Gastroesophageal sphincter (tissue), 4 donors: ENCODE measurements at places on chromosomes 13 and 19.

DNA sequence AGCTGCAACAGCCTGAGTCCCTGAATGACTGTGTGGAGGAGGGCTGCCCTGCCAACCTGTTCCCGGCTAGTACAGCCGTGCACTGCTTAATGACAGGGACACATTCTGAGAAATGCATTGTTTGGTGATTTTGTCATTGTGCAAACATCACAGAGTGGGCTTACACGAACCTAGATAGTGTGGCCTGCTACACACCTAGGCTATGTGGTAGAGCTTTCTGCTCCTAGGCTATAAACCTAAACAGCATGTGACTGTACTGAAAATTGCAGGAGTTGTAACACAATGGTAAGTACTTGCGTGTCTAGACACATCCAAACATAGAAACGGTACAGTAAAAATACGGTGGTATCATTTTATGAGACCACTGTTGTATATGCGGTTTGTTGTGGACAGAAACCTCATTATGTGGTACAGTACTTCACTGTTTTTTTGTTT is 35.0 kb downstream of the VASP start:
- no peaks in the 10 kb centered on the region for H3K27me3 ChIP-seq
- no peak for ATAC-seq
- no peaks in the 10 kb centered on the region for H3K36me3 ChIP-seq
- H3K4me3 ChIP-seq: no peak overlapping the region

- H3K4me1 ChIP-seq: no peaks in the 10 kb centered on the region
- no peak for ATAC-seq
- no peak overlapping the region for H3K27ac ChIP-seq
Observed at GRCh38 chr13:40285634-40286033, 380.8 kb downstream of the FOXO1 start.

DNA sequence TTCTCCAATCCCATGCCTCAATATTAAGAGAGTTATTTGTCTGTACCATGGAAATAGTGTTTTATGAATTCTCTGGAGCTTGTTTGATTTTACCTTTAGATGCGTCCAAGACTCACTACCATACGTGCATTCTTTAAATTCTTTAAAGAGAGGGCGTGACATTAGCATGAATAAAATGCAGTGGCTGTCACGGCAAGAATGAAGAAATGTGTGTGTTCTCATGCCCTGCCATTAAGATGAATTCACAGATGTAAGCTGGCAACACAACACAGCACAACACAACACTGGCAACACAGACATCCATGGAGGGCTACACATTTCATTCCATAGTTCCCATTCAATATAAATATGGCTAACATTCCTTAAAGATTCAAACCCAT is 213.4 kb downstream of the ENOX1 start:
- H3K4me1 ChIP-seq: peaks cover 3% of the 10 kb centered on the region
- H3K27me3 ChIP-seq: no peaks in the 10 kb centered on the region
- ATAC-seq: no peak
- no peaks in the 10 kb centered on the region for H3K36me3 ChIP-seq

GRCh38 chr19:40274585-40275544 is 10.3 kb downstream of the AKT2 start:
- H3K4me1 ChIP-seq: peaks cover 87% of the 10 kb centered on the region
- H3K4me3 ChIP-seq: no peak overlapping the region

GRCh38 chr13:97202761-97203160 is 19.4 kb upstream of the MBNL2 start:
- H3K27ac ChIP-seq: no peak overlapping the region
- H3K4me1 ChIP-seq: no peaks in the 10 kb centered on the region
- no peak for ATAC-seq
- no peaks in the 10 kb centered on the region for H3K36me3 ChIP-seq
- H3K4me3 ChIP-seq: no peak overlapping the region

GRCh38 chr13:62093984-62094780 is 678.5 kb upstream of the PCDH20 start:
- no peak overlapping the region for H3K4me3 ChIP-seq
- ATAC-seq: no peak
- H3K27me3 ChIP-seq: no peaks in the 10 kb centered on the region
- no peaks in the 10 kb centered on the region for H3K4me1 ChIP-seq

DNA sequence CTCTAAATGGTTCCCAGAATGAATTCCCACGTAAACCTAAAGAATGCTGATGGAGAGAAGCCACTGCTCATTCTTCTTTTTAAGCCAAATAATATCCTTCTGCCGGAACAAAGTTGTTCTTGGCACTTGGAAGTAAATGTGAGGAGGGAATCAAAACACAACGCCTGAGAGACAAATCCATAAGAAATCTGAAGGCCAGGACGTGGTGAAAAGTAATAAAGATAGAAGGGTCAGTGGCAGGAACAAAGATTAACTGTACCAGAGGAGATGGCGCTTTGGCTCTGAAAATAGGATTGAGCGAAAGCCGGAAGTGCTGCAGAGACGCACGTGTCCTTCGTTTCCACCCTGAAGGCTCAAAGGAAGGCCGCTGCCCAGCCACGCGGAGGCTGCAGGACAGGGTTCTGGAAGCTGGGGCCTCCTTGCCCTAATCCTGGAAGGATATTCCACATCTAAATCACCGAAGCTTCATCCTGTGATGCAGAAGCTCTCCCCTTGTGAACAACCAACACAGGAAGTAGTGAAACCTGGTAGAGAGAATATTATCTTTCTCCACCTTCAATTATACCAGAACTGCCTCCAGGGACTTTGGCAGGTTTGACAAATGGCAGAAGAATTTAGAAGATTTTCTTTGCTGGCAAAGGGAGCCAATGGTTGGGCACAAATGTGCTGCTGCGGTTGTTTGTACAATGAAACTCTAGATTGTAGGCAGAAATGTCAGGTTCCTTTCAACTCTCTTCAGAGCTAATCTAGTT is 214.6 kb upstream of the SERP2 start:
- no peak overlapping the region for H3K4me3 ChIP-seq
- H3K4me1 ChIP-seq: peaks cover 30% of the 10 kb centered on the region
- H3K36me3 ChIP-seq: no peaks in the 10 kb centered on the region
- peak overlapping the region; percentile 84 for H3K27ac ChIP-seq

GRCh38 chr19:38683393-38684077 is 36.1 kb downstream of the ACTN4 start:
- peaks cover 54% of the 10 kb centered on the region for H3K4me1 ChIP-seq
- ATAC-seq: peak; percentile 78
- H3K36me3 ChIP-seq: no peaks in the 10 kb centered on the region
- peak overlapping the region; percentile 94 for H3K27ac ChIP-seq
- H3K4me3 ChIP-seq: no peak overlapping the region
- H3K27me3 ChIP-seq: no peaks in the 10 kb centered on the region

- no peak overlapping the region for H3K27ac ChIP-seq
- no peaks in the 10 kb centered on the region for H3K27me3 ChIP-seq
- H3K36me3 ChIP-seq: no peaks in the 10 kb centered on the region
- no peak for ATAC-seq
- no peak overlapping the region for H3K4me3 ChIP-seq
Observed at GRCh38 chr13:90884066-90884465, 463.4 kb upstream of the MIR17HG start.
